ENCODE measurements at places on chromosomes 3 and 15.

GRCh38 chr3:179355996-179356395 is 8.5 kb downstream of the MFN1 start:
- DNase-seq, result no peak

- no peak for DNase-seq
Observed at GRCh38 chr3:147872568-147872967, 463.4 kb downstream of the ZIC1 start.

- no peak for DNase-seq
Observed at GRCh38 chr3:189076449-189076848, 95.3 kb upstream of the TPRG1 start.

DNA sequence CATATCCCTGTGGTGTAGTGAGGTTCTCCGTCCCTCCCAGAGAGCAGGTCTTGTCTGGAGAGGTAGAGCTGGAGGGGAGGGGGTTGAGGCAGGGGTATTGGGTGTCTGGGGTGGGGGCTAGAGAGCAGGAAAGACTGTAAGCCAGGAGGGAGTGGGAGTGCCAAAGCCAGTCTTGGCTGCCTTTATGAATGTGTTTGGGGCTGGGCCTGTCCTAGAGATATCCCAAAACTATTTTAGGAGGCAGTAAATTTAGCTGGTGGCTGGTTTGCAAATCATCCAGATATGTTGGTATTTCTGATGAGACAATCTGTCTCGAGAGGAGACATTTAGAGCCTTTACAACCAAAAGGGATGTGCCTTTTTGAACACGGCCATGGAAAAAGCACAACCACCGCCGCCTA is 166.6 kb downstream of the TLE3 start:
- DNase-seq, result no peak

DNA sequence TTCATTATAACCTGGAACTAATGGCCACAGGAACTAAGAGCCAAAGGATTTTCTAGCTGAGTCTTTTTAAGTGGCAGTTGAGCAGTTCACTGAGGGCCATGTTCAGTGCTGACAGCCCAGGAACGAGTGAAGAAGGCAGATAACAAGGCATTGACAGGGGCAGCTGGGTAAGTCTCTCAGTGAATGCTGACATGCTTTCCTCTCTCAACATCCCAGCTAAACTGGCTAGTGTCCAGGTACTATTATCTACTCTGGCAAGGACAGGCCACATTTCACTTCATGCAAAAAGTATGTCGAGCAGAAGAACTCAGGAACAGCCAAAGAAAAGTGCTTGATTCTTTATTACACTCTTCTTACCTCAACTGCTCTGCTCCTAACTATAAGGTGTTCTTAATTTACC is 515.9 kb downstream of the NLGN1 start:
- no peak for DNase-seq

DNA sequence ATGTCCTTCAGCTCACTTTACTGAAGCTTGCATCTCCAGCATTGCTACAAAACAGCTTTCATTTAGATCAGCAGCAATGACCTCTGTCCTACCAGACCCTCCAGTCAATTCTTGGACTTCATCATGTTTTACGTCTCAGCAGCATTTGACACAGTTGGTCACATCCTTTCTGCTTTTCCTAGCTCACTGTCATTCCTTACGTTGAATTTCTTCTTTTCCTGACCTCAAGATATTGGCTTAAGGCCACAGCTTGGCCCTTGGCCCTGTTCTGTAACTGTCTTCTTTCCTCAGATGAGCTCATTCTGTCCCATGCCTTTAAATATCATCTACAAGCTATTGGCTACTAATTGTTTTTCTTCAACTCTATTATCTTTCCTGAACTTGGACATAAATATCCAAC is 576.2 kb upstream of the KCNMB2 start:
- DNase-seq, result no peak

DNA sequence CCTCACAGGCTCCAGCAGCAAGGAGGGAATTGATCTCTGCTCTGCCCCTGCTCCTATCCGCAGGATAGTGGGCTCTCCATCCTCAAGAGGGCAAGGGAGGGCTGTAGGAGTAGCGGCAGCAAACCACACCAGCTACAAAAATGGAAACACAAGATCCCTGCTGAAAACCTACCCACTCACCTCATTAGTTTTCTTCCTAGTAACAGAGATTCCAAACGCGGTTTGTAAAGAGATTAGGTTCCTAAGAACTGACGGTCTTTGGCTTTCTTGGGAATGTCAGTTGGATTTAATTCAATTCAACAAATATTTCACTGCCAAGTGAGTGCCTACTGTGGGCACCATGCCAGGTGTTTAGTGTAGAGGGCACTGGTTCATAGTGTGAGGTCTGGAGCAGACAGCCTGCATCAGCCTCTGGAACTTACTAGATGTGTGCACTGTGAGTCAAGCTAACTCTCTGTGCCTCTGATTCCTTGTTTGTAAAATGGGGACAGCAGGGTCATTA is 84.7 kb downstream of the MRPL46 start:
- DNase-seq, result no peak

DNA sequence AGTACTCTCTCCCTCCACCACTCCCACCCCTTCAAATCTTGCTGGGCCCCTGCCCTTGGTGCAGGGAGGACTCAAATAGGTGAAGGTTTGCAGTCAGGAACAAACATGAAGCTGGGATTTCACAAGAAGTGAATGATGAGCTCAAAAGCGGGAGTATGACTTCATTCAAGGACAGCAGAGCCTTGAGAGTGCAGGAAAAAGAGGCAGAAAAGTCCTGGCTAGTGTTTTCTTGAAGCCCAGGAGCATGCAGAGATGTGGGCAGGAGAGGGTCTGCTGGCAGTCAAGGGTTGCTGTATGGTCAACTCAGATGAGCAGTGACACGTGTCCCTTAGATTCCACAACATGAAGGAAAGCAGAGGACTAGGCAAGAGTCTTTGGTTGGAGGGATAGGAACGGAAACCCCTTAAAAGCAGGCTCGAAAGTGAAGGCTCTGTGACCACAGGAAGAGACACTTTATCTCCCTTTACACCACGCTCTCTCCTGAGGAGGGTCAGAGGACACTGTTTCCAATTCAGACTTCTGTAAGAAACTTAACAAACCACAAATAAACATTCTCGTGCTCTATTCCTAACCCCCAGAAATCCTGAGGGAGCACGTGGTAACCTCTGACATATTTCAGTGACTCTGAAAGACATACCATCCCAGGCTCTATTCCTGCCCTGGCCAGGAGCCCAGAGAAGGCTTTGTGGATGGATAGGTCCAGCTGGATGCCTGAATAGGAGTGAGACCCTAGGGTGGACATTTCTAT is 168.0 kb upstream of the NDN start:
- no peak for DNase-seq

Measured in stimulated activated CD4-positive, alpha-beta T cell treated with anti-CD3 and anti-CD28 coated beads, Interleukin-15, amount 100 ng/mL, for 48 hours (primary cell).